ENCODE measurements at places on chromosomes 16 and 17.

DNA sequence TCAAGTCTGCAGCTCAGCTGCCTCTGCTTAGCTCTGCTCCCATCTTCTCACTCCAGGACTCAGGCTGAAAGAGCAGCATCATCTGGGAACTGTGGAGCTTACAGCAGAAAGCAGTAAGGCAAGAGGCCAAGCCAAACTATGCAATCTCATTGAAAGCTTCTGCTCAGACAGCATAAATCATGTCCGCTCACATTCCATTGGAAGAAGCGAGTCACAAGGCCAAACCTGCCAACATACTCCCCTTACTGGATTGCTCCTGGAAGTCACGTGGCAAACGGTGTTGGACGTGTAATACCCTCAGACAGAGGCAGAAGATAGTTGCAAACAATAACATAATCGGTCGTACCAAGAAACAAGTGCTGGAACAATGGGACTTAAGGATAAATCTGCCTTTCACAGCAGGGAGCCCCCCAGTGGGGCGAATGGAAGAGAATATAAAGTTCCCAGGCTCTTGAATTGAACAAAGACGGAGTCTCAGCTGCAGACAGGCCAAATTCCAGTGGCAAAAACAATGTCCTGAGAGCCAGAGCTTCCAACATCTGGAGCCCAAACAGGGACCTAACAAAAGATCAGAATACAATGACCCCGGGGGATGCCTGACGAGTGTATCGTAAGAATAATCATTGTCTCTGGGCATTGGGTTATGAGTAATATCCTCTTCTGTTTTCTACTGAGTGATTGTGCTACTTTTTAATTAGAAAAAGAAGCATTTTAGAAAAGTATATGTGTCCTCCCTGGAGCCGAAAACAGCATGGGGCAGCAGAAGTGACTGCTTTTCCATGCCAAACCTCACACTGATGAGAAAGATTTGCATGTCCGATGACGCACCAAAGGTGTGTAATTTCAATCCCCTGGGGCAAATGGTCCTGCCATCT lies 68.4 kb downstream of the CMC2 start:
- DNase-seq, result no peak

DNA sequence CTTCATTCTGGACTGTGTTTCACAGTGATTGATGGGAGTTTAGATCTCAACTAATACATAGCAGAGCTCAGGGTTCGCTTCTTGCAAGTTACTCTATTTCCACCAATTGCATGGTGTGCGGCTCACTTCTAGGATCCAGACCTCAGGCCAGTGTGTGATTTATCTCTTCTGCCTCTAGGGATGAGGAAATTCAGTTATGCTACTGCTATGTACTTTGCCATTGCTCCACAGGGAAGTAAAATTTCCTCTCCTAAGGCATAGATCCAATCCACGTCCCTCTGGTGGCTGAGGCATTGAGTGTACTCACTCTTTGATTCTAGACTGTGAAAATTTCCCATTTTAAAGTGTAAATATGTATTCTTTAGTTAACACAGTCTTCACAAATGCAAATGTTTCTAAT lies 214.1 kb downstream of the HS3ST3B1 start:
- DNase-seq, result no peak

DNA sequence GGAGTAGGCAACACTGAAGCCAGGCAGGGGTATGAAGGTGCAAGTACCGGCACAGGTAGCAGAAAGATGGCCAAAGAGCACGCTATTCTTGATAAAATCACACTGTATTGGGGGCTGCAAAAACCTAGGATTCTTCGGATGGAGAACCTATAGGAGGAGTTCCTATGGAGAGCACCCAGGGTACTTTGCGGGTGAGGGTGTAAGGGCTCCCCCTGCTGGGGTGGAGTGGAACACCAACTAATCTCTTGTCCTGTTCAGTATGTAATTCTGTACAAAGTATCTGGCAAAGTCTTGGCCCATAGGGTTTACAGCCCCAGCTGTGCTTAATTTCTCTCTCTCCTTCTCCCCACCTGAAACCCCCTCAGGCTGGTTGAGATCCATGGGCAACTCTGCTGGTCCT lies 393.1 kb upstream of the ASIC2 start:
- DNase-seq, result peak; percentile 4

- DNase-seq, result no peak
These were observed 706 bp downstream of the HLF start for GRCh38 chr17:55265311-55266021.

GRCh38 chr17:28900986-28901726 lies 1.7 kb downstream of the DHRS13 start:
- DNase-seq, result no peak

DNA sequence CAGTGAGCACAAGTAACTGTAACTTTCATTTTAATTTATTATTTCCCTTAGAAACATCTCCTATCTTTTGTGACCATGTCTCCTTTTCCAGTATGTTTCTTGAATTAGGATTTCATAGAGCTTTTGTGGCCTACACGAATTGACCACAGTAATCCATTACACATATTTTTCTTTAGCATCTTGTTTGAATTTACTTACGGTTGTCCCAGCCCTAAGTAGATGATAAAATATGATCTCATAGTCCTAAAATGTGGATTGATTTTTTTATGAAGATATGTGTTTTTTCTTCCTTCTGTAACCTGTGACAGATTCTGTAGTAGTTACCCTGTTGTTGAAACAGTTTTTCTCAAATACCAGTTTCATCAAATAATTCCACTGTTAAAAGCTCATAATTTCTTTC lies 61.5 kb downstream of the NF1 start:
- no peak for DNase-seq

DNA sequence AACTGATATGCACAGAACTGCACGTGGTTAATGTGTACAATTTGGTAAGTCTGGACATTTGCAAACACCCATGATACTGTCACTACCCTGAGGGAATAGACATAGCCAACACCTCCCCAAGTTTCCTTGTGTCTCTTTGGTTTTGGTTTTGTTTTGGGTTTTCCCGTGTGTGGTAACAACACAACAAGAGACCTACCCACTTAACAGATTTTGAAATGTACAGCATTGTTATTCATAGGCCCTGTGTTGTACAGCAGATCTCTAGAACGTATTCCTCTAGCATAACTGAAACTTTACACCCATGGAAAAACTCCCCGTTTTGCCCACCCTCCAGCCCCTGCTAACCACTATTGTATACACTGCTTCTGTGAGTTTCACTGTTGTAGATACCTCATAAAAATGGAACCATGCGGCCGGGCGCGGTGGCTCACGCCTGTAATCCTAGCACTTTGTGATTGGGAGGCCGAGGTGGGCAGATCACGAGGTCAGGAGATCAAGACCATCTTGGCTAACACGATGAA lies 76.3 kb upstream of the TBC1D3K start:
- no peak for DNase-seq

DNA sequence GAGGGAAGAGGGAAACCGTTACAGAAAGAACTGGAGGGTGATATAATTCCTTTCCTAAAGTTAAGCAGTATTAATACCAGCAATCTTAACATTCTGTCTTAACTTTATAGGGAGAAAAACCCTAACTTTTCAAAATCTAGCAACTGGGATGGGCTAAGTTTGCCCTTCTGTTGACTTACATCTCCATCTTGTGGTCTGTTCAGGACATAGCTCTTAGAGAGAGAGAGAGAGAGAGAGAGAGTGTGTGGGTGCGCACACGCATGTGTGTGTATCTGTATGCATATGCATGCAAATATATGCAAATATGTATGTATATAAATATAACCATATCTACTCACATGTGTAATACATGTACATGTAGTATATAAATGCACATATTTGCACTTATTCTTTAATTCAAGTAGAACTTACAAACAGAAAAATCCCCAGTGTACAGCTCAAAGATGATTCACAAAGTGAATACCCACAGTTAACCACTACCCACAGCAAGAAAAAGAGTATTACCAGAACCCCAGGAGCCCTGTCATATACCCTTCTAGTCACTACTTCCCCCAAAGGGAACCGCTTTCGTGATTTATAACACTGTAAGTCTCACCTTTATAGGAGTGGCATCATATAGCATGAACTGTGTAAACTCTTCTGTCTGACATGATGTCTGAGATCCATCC lies 46.5 kb downstream of the STX8 start:
- DNase-seq, result no peak

DNA sequence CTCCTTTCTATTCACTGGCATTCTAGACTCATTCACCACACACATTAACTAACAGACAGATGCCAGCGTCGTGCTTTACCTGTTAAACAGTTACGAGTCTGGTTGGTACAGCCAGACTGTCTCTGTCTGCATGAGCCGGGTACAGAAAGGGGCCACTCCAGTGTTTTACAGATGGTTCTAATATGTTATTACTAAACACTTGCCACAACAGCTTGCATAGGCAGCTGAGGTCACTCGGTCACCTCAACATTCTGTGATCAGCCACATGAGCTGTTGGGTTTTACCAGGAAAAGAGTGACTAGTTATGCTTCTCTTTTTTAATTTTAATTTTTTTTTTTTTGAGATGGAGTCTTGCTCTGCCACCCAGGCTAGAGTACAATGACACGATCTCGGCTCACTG lies 25.2 kb downstream of the CD300A start:
- DNase-seq, result no peak

GRCh38 chr17:51419476-51419875 lies 159.1 kb downstream of the UTP18 start:
- DNase-seq, result no peak

Measured in activated T-cell treated with anti-CD3 and anti-CD28 coated beads for 24 hours (primary cell).